ENCODE measurements at places on chromosomes 12 and 14. TPM values are rescaled to one million over a fixed set of nuclear protein-coding genes. Genes with fewer than 3 reads are reported as not detected.

GRCh38 chr12:48781750-48782456 is 7.0 kb downstream of the ADCY6 start:
- no peak for DNase-seq

DNA sequence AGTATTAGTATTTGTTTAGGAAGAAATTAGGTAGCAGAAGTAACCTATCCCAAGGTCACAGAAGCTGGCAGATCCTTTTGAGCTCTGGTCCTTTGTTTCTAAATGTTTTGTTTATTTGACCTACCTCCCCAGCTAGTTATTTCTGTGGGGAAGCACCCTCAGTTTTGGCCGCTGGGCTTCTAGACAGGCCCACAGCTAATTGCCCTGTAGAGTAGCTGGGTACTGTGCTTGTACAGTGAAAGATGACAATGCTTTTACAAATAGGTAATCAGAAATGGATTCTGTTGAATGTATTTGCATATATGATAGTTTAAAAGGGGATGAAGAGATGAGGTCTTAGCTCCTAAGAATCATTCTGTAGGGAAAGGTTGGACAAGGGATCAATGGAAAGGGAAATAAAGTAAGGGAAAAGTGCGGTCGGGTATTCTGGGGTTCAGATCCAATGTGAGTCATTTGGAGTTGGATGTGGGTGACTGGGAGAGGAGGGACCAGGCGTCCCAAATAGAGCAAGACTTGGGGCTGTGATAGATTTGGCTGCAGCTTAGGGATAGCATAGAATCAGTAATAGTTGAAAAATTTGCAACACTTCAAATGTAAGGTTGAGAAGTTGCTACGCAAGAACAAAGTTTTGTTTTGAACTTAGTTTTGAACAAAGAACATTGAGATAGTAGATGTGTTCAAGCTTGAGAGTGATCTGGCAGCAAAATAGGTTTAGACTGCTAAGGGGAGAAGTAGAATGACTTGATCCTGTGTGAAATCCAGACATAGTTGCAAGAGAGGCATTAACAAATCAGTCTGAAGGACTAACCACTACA is 3.6 kb downstream of the NUDT4 start:
- no peak for DNase-seq

GRCh38 chr14:20712904-20713303 is 24.3 kb downstream of the ANG start:
- no peak for DNase-seq

The KRT80 gene
- not detected for total RNA-seq

- no peak for DNase-seq
These were observed 44.5 kb downstream of the RERGL start for GRCh38 chr12:18045446-18045992.

The FOXN4 gene
- not detected for total RNA-seq

The TCL1B gene
- not detected for total RNA-seq

DNA sequence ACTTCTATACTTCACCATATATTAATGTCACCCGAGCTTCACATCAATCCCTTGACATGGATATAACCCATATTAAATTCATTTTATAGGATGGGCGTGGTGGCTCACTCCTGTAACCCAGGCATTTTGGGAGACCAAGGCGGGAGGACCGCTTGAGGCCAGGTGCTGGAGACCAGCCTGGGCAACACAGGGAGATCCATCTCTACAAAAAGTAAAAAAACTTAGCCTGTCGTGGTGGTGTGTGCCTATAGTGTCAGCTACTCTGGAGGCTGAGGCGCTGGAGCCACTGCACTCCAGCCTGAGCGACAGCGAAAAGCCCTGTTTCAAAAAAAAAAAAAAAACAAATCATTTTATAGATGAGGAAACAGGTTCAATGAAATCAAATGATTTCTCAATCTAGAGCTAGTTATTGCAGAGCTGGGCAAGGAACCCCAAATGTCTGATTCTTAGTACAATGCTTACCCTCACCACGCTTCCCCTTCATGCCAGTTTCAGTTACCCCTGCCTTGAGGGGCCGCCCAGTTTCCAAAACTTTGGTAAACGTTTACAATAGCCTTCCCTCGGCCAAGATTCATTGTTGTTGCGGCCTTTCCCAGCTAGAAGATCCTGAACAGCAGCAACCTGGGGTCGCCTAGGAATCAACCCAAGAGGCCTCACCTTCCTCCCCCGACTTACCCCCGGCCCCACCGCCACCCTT is 751 bp downstream of the PSMB5 start:
- DNase-seq: no peak

The KRT84 gene
- total RNA-seq: not detected

GRCh38 chr14:71776471-71777360 is 155.5 kb upstream of the RGS6 start:
- no peak for DNase-seq

The POTEM gene
- total RNA-seq: not detected

DNA sequence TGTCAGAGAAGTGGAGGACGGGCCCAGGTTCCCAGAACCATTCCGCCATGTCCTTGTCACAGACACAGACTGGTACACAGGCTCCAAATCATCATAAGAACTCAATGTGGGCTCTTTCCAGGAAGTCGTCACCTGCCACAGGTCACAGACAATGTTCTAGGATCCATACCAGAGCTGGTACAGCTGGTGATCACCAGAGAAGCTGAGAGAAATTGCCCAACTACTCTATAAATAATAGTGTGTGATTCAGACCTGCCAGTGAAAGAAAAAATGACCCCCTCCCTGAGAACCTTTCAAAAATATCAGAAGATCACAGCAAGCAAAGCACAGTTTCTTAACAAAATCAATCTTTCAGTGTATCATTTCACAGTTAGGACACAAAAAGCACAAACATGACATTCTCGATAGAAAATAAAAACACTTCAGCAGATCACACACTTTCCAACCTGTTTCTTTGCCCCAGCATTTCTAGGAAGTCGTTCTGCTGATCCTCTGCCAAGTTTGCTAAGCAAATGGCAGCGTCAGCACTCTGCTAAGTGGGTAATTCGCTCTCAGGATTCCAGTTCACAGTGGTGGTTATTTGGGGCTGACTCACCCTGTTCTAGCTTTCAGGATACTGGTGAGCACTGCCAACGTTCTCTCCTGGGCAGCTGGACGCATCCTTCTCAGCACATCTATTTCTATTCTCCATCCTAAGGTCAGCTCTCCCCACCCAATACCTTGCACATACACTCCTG is 223.3 kb upstream of the SFSWAP start:
- DNase-seq: no peak
